ENCODE measurements at places on chromosomes 1 and 21.

DNA sequence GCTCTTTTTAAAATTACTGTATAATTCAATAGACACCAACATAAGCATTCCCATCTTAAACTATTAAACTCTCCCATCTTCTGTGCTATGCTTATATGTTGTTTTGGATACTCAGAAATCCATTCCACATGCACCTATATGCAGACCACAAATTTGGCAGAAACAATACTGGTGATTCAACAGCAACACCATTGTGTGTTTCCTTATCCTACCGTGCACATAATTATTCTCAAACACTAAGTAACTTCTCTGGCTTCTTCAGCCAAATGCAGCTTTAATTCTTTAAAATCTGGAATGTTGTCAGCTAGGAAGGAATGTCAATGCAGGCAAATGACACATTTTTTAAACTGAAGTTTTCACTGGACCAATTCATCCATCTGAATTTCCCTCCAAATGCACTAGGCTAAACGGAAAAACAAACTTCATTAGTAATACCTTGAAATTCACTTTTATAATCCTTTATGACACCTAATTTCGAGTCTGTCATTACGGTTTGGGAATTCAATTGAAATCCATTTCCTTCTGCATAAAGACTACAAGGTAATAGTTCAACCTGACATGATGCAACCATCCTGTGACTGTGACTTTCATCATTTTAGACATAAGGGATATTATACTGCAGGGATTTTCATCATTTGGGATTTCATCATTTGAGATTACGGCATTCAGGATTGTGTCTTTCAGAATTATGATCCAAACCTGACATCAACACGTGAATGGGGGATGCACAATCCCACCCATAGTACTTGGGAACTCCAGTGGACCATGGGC, 308.5 kb downstream of the LTN1 start:
- DNase-seq: no peak

- DNase-seq: peak; percentile 40
These were observed 501 bp downstream of the FBXO6 start for GRCh38 chr1:11664336-11665065.

- DNase-seq: no peak
These were observed 99.7 kb downstream of the SPAG17 start for GRCh38 chr1:118085365-118085764.

DNA sequence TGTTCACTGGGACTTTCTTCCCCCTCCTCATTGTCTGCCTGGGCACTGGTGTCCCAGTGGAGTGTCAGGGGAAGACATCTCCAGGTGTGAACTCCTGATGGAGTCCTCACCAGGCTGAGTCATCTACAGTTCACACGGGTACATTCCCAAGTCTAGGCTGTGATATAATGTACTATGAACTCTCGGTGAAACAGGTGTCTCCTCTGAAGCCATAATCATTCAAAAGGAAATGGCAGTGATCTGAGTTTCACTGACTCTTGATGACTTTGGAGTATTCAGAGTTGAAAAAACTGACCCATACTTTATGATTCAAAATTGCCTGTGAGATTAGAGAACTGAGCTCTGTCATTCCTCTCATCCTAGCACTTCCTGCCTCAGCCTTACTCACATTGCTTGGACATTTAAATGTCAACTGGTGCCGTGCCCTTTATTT, 9.1 kb downstream of the LAMC2 start:
- no peak for DNase-seq

DNA sequence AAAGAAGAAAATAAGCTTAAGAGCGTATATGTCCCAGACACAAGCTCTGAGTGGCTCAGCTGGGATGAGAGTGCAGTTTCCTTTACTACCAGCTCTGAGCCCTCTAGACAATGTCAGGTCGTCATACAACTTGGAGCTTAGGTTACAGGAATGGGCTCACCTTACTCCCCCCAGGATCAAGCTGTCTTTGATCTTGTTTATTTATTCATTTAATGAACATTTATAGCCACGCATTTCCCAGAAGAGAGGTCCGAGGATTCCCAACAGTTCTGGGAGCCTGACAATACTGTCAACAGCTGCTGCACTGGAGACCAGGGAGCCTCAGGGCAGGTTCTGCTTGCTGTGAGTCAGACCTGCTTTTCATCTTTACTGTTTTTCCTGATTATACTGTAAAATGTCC, 378.9 kb downstream of the PLPP3 start:
- DNase-seq: no peak

DNA sequence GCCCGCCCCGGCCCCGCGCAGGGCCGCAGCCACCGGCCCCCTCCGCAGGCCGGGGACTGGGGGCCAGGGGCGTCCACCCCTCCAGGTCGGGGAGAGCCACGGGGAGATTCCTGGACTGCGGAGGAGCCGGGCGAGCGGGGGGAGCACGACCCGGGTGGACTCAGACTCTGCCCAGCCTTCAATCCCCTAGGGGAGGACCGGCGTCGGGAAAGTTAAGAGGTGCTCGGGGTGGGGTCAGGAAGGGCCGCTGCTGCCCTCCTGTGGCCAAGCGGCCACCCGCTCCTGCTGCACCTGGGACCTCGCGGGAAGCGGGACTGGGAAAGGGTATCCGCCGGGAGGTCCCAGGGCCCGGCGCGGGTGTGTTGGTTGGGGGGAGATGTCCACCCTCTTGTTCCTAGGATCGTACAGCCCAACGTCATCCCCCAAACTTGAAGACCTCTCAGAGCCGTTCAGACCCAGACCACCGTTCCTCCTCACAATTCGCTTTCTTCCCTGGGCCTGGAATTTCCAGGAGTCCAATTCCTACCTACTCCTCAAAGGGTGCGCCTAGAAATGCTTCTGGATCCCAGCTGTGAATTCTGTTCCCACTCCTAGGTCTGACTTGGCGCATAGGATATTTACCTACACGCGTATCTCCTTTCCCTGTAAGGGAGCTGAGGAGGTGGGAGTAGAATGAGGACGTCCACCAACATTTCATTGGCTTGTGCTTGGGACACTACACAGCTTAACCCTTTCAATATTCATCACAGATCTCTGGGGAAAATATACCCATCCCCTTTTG, 484 bp upstream of the RHOC start:
- DNase-seq: no peak

- DNase-seq: no peak
These were observed 33.5 kb upstream of the AKT3 start for GRCh38 chr1:243883551-243883950.

- DNase-seq: no peak
These were observed 359.3 kb upstream of the RUNX1 start for GRCh38 chr21:35408401-35408800.

DNA sequence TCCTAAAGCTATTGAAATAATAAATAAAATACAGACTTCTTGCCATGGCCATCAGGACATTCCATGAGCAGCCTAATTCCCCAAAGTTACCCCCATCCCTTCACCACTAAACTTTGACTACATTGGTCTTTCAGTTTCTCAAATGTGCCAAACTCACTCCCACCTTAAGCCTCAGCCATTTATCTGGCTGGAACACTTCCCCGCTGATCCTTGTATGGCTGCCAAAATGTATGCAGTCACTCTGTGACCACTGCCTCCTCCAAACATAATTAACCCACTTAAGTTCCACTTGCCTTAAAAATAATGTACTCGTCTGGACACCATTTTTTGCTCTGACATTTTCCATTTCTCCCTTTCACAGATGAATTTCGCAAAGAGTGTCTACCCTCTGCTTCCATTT, 407.4 kb downstream of the NTNG1 start:
- no peak for DNase-seq

DNA sequence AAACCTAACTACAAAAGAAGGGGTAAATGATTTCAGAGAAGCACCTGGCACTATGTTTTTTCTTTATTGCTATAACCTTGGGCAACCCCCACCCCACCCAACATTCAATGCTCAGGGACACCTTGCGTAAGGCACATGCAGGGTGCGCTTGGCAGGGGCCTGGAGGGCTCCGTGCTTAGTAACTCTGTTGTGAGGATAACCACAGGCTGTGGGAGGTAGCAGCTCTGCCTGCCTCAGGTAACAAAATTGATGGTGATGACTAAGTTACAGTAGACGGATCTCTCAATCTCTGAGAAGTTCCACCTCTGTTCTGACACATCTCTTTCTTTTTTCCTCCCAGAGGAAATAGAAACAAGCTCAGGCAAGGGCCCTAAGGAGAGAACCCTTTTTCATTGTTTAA, 8.7 kb upstream of the CCN1 start:
- no peak for DNase-seq

DNA sequence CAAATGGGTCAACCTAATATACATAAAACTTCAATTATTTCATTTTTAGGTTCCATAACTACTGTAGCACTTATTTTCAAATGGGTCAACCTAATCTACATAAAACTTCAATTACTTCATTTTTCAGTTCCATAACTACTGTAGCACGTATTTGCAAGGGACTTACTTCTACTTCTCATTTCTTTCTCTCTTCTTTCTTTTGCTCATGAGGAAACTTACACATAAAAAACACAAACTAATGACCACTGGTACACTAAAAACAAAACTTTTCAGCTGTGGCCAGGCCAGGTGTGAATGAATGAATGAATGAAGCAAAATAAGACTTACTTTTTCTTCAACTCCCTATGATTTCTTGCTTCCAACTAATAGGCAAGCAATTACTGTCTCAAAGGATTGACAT, 11.7 kb downstream of the SYDE2 start:
- no peak for DNase-seq

- peak; percentile 62 for DNase-seq
These were observed 98.0 kb upstream of the DUSP10 start for GRCh38 chr1:221839782-221840395.

- DNase-seq: no peak
These were observed 1.1 kb downstream of the TXNIP start for GRCh38 chr1:145995148-145995881.

GRCh38 chr1:202871367-202871766, 17.6 kb downstream of the RABIF start:
- no peak for DNase-seq

- no peak for DNase-seq
These were observed 37.2 kb upstream of the HNRNPU start for GRCh38 chr1:244901400-244902015.

GRCh38 chr1:55626326-55626725, 411.2 kb upstream of the USP24 start:
- no peak for DNase-seq

DNA sequence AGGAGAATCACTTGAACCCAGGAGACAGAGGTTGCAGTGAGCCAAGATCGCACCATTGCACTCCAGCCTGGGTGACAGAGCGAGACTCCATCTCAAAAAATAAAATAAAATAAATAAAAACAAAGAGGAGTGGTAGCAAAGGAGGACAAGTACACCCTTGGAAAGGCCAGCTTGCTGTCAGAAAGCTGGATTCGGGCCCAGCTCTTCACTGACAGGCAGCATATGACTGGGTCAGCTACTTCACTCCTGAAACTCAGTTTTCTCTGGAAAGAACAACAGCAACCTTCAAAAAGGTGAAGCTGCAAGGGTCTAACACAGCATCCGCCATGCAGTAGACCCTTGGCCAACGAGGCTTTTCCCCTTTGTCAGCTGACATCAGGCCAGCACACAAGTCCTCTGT, 156.0 kb upstream of the TIAM1 start:
- no peak for DNase-seq

DNA sequence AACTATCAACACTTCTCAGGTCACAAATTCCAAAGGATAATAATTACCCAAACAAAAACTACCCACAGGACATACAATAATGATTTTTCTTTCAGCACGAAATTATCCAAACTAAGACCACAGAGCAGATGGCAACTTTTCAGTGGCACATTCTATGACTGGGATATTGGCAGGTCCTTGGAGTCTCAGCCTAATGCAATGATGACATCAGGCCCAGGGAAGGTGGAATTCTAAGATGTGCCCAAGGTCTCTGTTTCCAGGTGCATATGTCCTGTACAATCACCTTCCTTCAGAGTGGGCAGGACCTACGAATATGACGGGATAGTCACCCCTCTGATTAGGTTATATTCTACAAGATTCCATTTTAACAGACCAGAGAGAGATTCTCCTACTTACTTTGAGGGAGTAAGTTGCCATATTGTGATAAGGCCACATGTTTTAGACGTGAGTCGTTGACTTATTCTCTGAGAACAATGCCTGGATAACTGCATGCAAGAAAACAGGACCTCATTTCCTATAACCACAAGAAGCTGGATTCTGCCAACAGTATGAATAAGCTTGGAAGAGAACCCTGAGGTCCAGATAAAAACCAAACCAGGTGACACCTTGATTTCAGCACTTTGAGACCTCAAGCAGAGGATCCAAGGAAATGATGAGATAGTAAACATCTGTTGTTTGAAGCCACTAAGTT, 69.9 kb downstream of the ZC3H11B start:
- no peak for DNase-seq

DNA sequence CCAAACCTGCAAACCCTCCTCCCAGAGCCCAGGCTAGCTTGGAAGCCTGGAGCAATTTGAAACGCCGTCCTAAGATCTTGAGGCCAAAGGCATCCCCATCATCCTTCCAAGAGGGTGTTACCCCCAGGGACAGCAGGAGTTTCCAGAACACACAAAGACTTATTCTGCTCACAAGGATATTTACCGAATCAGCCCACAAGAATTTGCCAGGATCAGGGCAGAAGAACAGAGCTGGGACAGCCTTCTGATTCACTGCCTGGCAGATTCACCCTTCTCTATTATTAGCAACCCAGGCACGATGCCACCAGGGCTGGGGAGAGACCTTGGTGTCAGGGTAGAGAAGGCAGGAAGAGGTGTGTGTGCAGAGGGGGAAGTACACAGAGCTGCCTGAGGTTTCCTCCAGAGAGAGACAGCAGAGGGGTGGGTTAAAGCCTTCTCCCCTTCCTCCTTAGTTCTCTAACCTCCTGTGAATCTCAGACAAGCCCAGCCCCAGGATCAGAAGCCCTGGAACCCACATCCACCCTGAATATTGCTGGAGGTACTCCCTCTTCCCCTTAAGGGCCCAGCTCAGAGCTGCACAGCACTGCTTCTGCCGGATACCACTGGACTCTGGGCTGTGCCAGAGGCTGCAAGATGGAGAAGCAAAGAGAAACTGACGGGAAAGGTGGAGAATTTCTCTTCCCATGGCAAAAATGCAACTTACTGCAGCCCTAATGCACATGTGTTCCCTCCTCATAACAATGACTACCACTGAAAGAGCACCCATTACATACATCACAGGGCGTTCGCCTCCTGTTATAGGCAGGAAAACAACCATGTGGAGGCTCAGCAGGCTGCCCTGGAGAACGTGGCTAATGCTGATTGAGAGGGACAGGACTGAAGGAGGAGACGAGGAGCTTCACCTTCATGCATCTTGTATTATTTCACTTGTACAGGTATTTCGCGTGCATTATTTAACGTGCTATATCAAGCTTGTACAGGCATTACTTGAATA, 61.8 kb downstream of the ITPKB start:
- DNase-seq: no peak

- DNase-seq: no peak
These were observed 896 bp downstream of the KANK4 start for GRCh38 chr1:62318320-62318755.

GRCh38 chr1:183609759-183610452, 19.6 kb upstream of the NCF2 start:
- DNase-seq: no peak

All from stimulated activated CD8-positive, alpha-beta memory T cell treated with anti-CD3 and anti-CD28 coated beads, Interleukin-7, amount 100 ng/mL, for 1 hour (primary cell).